ENCODE measurements at places on chromosomes 16 and 17.

DNA sequence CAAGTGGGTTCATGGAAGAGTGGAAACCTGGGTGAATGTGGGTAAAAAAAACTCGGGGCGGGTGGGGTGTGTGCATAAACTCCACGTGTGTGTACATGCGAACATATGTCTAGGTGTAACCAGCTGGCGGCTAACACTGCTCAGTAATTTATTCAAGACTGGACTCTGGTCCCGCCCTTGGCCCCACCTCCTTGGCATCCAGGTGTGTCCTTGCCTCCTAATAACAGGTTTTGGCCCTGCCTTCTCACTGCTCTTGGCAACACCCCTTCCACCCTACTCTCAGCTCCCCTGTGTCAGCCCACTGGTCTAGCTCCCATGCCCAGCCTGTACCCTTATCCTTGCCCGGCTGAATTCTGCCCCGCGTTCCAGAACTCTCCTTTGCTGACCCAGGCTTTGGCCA, 8.3 kb downstream of the FLII start:
- no peak for DNase-seq

- no peak for DNase-seq
These were observed 30.7 kb downstream of the CFAP20 start for GRCh38 chr16:58098207-58099096.

DNA sequence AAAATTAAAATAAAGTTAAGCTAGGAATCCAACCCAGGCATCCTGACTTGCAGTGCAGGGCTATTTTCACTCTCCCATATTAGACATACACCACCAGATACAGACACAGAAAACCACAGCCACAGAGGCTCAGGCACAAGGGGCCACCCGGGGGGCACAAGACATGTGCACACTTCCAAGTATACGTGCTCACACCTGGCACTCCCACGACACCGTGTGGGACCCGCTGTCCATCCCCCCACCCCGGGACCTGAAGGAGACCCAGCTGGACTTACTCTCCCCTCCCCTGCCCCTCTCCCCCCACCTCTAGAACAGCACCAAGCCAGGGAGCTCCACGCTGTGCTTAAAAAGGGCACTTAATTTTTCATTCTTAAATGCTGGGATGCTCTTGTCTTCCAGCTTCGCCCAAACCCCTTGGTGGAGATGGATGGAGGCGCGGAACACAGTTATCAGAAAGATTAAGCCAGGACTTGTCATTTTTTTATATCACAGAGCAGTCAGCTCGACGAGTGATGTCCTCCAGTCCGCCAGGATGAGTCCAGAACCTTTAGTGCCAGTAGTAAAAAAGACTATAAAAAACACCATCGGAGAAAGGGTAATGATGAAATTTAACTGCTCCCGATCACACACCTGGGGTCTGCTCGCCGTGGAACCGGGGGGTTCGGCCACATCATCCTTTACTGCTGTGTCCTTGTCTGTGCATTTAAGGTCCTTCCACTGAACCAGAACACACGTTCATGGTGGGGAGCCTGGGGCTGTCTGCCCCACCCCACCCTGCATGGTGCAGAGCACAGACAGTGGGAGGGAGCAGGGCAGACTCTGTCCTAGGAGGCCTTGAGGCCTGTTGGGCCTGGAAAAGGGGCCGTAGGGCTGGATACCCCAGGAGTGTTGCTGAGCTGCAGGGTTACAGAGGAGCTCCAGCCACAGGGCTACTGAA, 73.3 kb upstream of the LHX1 start:
- DNase-seq: no peak

GRCh38 chr17:79930062-79930876, 91.0 kb upstream of the CBX4 start:
- DNase-seq: no peak

DNA sequence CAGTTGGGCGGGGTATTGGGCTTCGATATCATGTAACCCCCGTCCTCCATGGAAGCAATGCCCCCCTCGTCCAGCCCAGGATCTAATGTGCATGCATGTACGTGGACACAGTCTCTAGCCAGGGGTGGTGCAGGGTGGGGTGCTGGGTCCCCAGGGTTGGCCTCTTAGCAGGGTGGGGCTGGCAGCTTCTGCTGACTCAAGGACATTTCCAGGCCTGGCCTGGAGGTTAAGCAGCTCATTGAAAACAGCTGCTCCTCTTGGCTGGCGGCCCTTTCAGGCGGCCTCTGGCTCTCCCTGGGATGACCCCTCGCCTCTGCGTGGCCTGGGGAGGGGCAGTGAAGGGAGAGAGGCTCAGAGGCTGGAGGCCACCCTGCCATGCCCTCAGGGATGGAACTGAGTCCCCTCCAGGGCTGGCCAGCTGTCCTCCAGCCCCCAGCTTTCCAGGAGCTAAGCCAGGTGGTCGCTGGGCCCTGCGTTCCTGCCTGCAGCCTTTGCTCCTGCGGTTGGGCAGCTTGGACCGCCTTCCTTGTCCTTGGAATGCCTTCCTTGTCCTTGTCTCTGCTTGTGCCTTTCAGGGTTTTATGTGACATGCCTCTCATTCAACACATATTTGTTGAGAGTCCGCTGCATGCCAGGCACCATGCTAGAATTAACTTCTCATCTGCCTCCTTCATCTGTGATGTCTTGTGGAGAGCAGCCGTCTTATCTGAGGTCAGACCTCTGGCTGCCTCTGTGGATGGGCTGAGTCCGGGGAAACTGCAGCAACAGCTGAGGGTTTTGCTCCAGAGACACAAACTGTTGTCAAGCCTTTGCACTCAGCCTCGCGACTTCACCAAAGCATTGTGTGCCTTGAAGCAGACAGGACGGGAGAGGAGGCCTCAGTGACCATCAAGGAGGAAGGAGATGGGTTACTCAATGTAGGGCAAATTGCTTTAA, 26.6 kb downstream of the MRC2 start:
- DNase-seq: peak; percentile 66

DNA sequence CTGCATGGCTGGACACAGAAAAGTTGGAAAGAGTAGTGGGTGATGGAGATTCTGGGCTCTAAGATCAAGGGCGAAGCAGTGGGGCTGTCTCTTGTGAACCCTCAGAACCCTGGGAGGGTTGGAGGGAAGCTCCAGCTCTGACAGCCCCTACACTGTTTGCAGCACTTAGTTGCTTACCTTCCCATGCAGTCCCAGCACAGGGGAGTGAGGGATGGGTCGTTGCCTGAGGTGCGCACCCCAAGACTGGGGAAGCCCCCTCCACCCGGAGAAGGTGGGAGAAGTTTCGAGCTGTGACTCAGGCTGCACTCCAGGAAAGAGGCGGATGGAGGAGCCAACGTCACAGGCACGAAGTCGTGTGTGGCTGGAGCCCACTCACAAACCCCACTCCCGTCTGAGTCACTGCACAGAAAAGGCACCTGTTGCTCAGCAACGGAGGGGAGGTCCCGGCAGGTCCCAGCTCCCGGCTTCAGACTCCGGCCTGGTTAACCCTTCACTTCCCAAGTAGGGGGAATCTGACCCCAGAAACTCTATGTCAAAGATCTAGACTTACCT, 60.1 kb downstream of the AIPL1 start:
- DNase-seq: no peak

- no peak for DNase-seq
These were observed 23.0 kb downstream of the ERN1 start for GRCh38 chr17:64106918-64107317.

- no peak for DNase-seq
These were observed 138.0 kb upstream of the NUDT7 start for GRCh38 chr16:77584205-77584859.

DNA sequence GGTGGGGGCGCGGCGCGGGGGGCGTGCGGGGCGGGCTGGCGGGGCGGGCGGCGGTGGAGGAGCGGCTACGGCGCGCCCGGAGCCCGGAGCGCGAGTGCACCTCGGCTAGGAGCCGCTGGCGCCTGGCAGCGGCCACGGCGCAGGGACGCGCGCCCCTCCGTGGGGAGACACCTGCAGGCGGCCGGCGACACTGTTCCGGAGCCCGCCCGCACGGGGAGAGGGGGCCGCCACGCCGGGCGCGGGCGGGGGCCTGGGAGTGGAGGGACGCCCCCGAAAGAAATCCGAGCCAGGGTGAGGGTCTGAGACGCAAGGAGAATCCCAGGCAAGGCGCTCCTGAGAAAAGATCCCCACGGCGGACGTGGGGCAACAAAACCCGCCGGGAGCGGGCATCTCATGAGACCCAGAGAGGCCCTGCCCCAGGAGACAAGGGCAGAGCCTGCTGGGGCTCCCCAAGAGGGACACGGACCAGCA, at the start of gene GSG1L:
Gene GSG1L (minus strand): TSS at position 124 of the 471 bp plus-strand sequence. CDS start 290 bp downstream, outside the sequence.
- no peak for DNase-seq

DNA sequence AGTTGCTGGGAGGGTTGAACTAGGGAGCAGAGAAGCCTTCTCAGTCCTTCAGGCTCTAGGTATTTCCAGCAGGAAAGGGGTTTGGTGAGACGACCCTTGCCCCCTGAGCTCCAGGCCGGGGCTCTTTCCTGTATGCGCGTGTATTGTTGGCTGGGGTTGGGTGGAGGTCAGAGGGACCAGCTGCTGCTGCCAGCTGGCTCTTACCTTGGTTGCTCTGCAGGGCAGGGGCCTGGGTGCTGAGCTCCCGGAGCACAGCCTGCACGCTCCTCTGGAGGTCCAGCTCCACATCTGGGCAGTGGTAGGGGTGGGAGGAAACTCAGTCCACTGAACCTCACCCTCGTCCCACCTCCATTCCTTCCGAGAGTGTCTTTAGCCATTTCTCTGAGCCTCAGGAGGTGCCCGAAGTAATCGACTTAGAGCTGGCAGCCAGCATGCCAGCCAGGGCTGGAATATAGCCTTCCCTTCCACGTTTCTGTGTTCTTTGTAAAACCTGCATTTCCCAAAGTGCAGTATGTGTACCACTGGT, 28.0 kb downstream of the PIK3R6 start:
- no peak for DNase-seq

DNA sequence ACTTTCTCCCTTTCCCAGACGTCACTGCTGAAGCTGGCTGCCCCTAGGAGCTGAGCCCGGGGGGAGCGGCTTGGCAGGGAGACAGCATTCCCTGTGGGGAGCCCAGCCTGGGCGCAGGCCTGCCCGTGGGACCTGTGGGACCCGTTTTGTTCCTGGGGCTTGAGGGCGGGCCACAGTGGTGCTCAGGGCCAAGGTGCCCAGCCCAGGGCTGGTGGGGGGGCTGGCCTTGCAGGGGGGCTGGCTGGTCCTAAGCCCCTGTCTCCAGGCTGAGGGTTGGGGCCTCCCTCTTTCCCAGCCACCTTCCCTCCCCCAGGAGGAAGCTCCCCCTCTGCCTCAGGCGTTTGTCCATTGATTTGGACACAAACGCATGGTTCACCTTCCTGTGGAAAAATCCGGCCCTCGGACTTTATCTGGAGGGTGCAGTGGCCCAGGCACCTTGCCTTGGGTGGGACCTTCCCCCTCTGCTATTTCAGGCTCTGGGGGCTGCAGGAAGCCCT, 4.4 kb downstream of the NHERF2 start:
- no peak for DNase-seq

DNA sequence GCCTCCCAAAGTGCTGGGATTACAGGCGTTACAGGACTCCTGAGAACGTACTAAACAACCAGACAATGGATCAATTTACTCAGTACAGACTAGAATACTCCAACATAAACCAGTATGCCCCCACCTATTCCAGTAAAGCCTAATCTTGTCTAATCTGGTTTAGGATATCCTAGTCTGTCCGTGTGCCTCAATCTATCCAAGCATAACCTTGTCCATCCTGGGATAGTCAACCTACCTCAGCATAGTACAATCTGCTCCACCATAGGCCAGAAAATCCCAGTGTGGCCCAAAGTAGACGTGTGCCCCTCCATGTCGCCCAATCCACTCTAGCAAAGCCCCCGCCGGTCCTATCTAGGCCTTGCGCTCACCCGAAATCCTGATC, 625 bp downstream of the DVL2 start:
- no peak for DNase-seq

DNA sequence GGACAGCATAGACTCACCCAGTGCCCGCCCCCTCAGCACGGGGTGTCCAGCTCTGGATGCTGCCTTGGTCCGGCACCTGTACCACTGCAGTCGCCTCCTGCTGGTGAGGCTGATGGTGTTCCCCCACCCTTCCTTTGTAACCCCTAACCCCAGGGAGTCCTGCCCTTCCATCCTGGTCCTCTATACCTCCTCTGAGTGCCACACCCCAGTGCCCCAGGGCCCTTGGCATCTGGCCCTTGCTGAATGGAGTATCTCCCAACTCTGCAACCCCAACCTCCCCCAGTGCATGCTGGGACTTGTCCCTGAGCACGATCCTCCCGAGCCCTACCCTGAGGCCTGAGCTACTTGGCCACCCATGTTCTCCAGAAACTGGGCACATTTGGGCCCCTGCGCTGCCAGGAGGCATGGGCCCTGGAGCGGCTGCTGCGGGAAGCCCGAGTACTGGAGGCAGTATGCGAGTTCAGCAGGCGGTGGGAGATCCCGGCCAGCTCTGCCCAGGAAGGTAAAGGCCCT, 15.8 kb downstream of the RIPOR1 start:
- DNase-seq: no peak

GRCh38 chr17:34781071-34781470, 180.2 kb downstream of the CCT6B start:
- no peak for DNase-seq

DNA sequence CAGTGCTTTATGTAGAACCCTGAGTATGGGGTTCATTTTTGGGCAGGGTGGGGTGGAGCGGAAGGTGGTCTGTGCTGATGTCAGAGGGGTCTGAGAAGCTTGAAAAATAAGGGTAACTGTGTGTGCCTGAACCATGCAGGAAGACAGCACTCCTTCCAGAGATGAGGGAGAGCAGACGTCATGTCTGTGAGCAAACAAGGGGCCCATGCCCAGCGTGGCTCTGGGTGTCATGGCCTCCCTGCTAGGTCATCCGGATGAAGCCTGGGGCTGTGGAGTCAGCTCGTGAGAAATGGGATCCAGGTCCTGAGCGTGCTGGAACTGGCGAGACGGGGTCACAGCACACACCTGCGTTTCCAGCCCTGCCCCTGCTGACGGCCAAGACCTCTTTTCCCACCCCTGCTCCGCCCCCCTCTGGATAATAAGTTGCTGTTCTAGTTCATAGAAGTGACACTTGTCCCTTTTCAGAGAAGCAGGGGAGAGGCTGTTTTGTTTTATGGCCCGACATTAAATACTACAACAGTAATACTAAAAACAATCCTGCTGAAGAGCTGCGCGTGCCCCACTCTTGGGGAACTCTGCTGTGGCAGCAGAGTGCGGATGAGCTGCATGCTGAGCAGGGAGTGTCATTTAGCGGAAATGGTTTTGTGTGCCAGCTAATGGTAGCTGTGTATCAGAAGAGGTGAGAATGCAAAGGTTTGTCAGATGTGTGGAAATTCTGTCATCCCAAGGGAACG, 92.6 kb downstream of the RPTOR start:
- DNase-seq: no peak

DNA sequence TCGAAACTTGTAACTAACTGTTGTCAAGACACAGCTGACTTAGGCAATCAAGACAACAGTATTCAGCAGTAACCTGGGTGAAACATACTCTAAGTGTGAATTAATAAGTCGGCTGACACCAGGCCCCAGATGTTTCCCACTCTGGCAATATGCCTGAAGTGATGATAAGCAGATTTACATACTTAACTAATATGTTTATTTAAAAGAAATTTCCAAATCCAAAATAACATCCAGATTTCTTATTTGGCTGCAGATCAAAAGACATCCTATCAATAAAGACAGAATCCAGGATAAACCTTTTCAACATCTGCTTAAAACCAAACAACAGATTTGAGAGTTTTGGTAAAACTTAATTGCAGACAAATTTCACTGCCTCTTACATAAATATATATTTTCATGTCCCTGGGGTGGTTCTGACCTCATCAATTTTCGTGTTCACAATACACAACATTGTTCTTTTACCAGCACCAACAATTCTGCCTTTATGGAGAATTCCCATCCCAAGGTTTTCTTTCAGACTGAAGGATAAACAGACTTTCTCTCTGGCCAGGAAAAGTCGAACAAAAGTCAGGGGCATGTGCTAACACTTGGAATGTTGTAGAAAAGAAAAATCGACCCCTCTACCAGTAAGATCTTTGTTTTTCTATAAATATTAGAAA, 45.1 kb upstream of the TOX3 start:
- no peak for DNase-seq
